ENCODE measurements at places on chromosomes 2 and 18.

DNA sequence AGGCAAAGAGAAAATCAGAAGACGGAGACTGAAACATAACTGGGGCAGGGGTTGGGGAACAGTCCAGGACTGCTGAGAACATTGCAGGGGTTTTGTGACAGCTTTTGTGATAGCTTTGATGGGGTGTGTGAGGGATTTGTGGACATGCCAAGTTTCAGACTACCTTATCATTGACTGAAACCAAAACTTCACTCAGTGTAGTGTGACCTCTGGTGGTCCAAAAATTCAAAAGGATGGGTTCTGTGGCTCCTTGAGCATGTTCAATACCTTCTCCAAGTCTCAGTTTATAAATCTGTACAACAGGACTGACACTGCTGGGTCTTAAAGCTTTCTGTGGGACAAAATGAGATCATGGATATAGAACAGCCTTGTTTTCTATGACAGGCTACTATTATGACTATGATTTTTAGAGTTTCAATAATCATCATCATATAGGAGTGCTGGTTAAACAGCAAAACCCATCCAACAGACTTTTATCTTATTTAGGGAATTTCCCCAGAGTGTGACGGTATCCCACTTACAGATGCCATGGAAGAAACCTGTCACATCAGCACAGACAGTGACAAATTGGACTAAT, 259.2 kb upstream of the SLC14A2 start:
- DNase-seq: no peak

DNA sequence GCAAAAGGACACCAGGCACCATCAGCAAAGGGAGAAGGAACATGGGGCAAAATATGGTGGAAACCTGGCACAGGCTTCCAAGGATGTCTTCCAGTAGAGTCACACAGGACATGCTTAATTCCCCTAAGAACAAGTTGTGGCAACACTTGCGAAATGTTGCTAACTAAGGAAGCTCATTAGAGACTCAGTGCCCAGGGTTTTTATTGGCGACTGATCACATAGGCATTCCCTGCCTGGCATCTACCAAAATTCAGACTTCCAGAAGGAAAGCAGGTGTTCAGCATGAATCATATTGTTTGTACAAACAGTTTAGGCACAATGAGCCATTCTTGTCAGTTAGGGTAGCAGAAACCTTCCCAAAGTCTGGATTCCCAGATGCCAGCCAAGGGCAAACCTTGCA, 25.7 kb downstream of the SLC4A1AP start:
- DNase-seq: no peak

DNA sequence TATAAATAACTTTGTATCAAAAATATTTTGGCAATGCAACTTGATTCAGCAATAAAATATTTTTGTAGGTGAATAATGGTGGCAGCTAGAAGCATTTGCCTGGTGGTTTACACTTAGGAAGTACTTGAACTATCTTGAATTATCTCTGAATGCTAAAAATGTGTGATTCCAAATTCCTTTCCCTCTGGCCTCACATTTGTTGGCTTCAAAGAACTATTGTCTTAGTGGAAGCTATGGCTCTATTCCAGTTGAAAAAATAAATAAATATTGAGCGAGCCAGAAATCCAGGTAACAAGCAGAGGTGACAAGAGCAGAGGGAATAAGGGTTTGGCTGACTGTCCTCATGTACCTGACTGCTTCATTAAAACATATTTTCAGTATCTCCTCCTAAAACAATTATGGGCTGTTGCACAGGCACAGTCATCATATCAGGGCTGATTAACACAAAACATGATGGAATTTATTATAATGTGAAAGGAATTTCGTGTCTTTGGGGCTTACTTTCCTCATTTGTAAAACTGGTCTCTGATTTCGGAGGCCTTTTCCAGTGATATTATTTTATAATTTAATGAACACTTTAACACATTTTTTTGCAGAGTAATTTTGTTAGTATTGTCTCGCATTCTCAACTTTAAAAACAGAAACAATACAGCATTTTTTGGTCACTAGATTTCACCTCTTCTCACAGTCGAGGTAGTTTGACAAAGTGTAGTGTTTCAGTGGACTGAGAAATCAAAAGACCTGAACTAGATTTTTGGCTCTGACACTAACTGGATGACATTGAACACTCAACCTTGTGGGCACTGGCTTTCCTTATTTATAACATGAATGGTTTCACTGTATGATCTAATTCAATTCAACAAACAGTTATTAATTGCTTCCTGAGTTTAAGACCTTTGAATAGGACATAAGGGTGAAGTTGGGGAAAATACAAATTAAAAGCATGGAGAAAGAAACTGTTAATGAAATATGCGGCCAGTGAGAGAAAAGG, 7.8 kb upstream of the CAVIN2 start:
- no peak for DNase-seq

DNA sequence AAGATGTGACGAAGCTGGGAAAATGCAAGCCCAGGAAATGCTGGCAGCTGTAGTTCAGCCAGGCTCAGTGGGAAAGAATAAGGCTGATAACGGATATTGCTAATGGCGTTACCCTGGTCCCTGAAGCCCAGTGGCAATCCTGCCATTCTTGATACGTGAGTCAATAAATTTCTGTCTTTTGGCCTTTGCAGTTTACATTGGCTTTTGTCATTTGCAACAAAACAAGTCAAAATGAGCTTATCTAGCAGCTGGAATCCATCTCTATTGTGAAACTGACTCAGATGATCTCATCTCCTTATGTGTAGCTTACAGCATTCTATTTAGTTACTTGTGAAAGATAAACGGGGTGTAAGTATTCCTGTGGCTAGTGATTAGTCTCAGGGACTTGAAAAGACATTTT, 43.8 kb downstream of the ARL6IP6 start:
- DNase-seq: no peak

GRCh38 chr2:106054880-106055655, 139.0 kb downstream of the UXS1 start:
- no peak for DNase-seq

DNA sequence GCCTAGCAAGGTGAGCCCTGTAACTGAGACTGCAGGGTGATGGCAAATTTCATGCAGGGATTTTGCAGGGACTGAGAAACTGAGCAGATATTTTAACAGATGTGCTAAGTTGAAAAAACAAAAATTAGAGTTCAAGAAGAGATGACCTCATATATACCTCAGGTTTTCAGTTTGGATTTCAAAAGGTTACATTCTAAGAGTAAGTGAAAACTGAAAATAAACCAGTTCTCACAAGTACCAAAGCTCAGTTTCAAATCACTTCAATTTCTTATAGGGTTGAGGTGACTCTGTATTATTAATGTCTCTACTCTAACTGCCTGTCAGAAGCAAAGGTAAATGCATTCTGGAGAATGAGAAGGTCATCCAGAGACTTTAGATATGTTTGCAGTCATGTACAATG, 237.4 kb upstream of the VRK2 start:
- no peak for DNase-seq

DNA sequence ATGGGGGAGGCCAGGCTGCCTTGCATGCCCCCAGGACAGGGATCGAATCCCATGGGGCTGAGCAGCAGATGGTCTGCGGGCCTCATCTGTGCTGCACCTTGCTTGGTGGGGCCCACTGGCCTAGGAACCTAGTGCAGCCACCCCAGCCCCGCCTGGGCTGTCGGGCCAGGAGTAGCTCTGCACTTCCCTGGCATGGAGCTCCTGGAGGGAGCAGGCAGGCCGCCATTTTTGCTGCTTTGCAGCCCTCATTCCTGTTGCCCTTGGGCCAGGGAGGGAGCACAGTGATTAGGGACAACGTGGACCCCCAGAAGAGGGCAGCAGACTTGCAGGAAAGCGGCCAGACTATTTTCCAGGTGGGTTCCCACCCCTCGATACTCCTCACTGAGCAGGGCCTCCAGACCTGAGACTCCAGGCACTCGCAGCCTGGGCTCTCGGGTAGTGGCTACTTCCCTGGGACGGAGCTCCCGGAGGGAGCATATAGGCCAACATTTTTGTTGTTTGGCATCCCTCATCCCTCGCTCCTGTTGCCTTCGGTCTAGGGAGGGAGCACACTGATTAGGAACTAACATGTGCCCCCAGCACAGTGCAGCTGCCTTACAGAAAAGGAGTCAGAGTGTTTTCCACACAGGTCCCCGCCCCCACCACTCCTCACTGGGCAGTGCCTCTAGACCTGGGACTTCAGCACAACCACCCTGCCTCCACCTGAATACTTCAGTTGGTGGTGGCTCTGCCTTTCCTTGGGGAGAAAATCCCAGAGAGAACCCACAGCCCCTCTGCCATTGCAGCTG, 99.5 kb downstream of the MAIP1 start:
- DNase-seq: no peak

DNA sequence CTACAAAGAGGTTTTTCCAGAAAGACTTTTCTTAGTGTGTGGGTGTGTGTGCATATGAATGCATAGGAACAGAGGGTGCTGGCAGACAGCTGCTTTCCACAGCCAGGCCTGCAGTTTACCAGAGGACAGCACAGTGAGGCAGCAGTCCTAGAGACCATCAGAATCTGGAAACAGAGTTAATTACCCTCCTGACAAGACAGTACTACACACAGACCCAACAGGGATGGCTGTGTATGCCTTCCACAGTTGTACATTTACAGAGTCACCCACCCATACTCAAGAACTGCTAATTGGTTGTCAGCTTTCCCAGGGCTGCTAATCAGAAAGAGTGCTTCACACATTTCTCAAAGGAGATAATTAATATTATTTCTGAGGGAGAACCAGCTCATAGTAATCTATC, 104.7 kb downstream of the FEZ2 start:
- DNase-seq: no peak

DNA sequence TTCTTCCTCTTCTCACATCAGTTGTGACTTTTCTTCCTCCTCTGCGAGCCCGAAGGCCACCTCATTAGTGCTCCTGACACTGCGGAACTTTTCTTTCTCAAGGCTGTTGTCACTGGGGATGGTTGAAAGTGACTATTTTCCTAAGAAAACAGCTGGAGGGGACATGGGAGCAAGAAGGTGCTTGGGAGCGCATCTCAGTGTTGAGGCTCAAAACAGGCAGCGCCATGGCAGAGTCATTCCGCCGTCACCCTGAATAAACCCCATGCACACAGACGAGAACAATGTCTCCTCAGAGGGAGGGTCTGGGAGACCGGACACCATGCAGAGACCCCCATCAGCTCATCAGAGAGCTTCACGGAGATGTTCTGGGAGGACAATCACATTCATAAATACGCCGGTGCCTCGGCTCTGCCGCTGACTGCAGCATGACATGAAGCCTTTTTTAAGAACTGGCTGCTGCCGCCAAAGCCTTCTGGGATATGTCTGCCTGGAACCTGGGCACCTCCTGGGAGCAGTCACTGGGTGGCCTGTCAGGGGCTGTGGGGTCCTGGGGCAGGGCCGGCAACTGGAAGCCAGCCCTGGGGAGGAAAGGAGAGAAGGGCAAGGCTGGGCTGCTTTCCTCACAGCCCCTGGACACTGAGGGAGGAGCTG, 19.2 kb downstream of the ATOH8 start:
- no peak for DNase-seq

DNA sequence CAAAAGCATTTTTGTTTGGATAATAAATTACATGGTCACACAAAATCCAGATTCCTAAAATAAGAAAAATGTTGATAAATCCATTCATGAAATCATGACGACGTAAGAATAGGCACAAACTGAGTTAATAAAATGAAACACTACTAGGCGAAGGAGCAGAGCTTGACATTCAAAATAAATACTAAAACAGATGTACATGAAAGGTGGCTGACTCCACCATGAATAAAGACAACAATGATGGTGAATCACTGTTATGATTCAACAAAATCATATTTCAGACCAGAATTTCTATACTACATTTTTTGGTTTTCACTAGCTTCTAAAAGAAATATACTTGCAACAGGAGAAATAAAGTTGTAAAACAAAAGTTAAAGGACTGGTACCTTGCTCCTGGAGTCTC, 122.0 kb upstream of the RNU4ATAC start:
- DNase-seq: no peak

DNA sequence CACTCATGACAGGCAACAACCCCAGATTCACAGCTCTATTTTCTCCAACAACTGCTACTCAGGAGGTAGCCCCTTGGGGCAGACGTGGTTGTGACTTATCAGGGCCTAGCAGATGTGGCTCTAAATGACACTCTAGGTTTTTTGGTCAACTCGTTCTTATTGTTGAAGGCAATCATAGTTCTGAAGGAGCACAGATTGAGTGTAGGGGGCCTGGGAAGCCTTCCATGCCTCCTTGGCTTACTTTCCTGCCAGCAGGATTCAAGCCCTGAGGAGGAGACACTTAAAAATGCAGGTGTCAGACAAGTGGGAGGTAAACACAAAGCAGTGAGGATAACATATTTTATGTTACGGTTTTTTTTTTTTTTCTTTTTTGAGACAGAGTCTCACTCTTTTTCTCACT, 23.5 kb upstream of the SUCLG1 start:
- no peak for DNase-seq

- no peak for DNase-seq
These were observed 160.6 kb downstream of the MTCL1 start for GRCh38 chr18:8865934-8866333.

DNA sequence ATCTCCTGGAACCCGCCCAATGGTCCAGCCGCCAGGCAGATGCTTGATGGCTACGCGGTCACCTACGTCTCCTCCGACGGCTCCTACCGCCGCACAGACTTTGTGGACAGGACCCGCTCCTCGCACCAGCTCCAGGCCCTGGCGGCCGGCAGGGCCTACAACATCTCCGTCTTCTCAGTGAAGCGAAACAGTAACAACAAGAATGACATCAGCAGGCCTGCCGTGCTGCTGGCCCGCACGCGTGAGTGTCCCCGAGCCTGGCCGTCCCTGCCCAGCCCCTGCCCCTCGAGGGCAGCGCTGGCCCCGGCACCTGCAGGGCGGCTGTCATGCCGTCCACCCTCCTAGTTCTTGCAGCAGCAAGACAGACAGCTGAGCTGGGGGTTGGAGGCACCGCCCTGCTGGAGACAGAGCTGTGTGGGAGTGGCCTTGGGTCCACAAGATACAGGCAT, 36.7 kb downstream of the MTERF4 start:
- no peak for DNase-seq

DNA sequence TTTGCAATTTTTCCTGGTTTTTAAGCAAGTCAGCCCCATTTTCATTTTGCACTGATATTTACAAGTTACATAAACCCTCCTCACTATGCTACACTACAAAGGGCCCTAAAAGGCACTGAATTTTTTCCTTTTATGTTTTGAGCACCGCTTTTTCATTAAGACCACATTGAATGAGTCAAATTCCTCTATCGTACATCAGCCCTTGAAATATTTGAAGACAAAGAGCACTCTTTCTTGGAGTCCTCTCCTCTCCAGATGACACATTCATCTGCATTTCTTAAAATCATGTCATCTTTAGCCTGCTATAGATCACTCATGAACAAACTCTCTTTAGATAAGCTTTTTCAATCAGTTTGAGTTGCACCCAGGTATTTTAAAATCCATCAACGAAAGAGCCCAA, 306.6 kb upstream of the SOX11 start:
- no peak for DNase-seq
